Forelimb muscle (tissue), 1 donor: ENCODE measurements at places on chromosomes 1 and 21.

GRCh38 chr1:167409183-167409582, 109.1 kb downstream of the CD247 start:
- DNase-seq, result no peak

GRCh38 chr21:45280969-45281368, 6.7 kb downstream of the POFUT2 start:
- no peak for DNase-seq

DNA sequence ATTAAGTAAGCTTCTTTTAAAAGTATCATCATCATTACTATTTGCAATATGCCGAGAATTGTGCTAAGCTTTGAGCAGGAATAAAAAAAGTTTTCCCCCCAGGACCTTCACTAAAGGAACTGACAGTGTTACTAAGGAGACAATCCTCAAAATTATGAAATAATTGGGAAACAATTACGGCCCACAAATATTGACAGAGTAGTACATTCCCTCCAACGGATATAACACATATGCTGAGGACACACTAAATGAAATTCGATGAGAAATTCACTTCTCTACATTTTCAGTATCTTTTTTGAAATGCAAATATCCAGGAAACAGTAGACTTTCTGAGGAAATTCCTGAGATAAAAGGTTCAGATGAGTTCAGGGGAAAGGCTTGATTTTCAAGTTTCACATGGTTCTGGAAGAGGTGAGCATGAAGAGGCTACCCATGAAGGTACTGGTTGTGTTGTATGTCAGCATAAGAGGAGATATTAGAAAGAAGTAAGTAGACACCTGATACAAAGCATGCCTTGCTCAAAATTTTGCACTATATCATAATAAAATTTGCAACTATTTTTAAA, 171.2 kb upstream of the NR5A2 start:
- DNase-seq, result no peak

DNA sequence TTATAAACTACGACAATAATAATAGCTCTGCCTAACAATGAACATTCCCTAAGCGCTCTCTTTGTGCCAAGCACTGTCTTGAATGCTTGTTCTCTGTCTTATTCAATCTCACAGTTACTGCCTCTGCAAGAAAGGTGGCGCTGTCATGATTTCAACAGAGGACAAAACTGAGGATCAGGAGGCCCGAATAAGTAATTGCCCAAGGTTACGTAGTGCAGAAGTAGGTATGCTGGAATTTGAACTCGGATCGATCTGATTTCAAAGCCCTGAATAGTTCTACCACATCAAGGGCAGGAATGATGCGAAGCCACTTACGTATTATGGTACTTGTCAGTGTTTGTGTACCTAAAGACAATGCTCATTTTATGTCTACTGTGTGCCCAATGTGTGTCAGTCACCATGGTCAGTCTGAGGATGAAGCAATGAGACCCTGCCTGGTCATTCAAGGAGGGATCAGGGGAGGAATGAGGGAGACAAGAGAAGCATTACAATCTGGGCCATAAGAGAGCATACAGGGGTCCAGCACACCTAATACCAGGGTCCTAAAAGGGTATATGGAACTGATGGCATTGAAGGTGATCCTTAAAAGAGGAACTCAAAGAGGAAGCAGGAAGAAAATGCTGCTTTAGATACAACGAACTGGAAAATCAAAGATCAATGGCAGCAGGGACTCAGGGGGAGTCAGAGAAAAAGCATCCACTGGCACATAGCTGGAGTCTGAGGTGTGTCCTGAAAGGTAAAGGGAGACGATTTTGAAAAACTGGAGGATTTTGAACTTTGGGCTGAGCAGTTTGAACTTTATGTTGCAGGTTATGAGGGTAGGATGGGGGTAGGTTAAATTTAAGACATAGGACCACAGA, 389.2 kb downstream of the PLPP3 start:
- no peak for DNase-seq

- no peak for DNase-seq
Observed at GRCh38 chr1:236990052-236990445, 14.2 kb downstream of the MT1HL1 start.

DNA sequence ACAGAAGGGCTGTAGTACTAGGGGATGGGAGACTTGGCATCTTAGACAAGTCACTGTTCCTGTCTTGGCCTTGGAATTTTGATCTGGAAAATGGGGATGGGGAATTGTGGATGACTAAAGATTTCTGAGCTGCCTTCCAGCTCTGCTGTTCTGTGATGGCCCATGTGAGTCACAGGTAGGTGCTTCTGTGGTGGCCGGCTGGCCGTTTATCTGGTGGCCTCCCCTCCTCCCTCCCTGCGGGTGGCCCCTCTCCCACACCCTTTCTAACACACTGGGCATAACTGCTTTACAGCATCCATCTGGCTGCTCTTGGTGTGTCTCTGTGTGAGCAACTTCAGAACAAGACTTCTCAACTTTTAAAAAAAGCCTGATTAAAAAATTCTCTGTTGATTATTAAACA, 35.9 kb downstream of the KCNA2 start:
- DNase-seq, result no peak

DNA sequence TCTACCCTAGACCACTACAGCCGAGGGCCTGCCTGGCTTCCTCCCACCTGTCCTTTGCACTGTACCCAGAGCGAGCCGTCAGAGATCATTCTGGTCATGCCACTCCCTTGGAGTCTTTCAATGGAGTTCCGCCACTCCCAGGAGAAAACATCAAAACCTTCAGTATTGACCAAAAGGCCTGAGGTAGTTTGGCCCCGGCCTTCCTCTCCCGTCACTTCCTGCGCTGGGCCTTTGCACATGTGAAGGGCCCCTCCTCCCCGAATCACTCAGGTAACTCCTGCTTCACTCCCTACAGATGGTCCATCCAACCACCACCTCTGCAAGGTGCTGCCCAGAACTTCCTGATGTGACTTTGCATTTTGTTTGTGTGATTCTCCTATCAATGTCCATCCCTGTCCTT, 26.6 kb downstream of the UBE2G2 start:
- no peak for DNase-seq

DNA sequence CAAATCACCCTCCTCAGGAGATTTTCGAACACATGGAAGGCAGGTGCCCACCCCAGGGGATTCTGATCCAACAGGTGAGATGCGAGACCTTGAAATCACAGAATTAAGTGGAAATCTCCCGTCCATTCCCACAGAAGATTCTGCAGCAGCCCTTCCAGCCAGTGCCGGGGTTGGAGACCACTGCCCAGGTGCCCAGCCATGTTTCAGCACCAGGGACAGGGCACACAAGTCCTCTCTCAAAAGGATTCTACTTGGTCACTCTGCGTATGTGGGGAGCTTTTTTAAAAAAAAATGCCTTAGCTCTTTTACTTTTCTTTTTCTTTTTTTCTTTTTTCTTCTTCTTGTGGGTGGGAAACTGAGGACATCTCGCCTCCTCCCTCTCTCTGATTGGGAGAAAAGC, 80.7 kb downstream of the VWA5B1 start:
- DNase-seq, result no peak

DNA sequence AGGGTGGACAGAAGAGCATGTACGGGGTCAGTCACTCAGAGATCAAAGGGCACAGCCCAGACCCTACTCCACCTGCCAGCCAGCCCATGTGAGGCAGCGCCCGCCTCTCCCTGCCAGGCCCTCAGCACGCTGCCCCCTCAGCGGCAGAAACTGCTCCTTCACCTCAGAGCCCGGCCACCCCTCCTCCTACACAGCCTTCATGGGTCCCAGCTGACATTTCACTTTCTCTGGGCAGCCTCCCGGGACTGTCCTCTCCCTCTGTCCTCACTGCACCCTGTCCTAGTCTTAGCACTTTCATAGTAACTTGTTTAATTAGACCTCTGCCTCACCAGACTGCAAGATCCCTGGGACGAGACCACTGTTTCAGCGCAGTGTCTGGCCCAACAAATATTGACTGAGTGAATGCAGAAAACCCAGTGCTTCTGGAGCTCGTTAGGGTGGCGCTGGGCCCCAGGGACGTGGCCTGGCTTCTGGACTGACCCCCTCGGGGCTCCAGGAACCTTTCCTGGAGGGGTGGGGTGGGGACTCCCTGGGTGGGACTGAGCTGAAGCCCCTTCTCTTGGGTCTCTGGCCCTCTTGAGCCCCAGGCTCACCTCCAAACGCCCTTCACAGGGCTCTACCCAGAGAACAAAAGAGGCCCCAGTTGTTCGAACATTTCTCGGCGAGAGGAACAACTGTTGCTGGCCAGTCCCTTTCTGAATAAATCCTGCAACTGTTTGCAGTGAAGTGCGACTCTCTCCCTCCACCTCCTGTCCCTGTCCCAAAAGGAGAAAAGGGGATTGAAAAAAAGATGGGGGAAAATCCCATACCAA, 114.9 kb downstream of the CASZ1 start:
- DNase-seq, result no peak

DNA sequence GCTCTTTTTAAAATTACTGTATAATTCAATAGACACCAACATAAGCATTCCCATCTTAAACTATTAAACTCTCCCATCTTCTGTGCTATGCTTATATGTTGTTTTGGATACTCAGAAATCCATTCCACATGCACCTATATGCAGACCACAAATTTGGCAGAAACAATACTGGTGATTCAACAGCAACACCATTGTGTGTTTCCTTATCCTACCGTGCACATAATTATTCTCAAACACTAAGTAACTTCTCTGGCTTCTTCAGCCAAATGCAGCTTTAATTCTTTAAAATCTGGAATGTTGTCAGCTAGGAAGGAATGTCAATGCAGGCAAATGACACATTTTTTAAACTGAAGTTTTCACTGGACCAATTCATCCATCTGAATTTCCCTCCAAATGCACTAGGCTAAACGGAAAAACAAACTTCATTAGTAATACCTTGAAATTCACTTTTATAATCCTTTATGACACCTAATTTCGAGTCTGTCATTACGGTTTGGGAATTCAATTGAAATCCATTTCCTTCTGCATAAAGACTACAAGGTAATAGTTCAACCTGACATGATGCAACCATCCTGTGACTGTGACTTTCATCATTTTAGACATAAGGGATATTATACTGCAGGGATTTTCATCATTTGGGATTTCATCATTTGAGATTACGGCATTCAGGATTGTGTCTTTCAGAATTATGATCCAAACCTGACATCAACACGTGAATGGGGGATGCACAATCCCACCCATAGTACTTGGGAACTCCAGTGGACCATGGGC, 308.5 kb downstream of the LTN1 start:
- no peak for DNase-seq

GRCh38 chr1:60762911-60763310, 319.4 kb upstream of the NFIA start:
- no peak for DNase-seq

DNA sequence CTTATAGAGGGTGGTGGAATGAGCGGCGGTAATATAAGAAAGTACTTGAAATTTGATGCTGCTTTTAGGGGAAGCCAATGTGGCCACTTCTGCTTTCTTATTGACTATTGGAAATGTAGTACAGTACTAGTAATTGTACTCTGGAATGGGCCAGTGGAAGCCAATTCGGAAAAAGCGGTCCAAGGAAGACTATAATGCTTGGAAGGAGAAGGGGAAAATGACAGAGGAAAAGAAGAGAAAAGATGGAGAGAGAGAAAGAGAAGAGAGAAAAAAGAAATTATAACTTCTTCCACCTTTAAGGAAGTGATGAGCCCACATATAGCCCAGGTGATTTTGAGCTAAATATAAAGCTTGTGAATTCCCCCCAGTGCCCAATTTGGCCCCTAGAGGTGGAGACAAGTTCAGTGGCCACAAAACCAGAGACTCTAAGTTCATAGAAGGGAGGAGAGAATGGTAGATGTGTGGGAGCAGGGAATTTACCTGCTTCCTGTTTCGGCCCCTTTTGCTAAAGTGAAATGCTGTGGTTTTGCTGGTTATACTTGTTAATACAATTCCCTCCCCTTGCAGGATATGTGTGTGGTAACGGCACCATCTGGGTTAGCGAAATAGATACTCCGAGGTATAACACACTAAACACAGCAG, 35.7 kb upstream of the DUSP10 start:
- DNase-seq, result no peak

DNA sequence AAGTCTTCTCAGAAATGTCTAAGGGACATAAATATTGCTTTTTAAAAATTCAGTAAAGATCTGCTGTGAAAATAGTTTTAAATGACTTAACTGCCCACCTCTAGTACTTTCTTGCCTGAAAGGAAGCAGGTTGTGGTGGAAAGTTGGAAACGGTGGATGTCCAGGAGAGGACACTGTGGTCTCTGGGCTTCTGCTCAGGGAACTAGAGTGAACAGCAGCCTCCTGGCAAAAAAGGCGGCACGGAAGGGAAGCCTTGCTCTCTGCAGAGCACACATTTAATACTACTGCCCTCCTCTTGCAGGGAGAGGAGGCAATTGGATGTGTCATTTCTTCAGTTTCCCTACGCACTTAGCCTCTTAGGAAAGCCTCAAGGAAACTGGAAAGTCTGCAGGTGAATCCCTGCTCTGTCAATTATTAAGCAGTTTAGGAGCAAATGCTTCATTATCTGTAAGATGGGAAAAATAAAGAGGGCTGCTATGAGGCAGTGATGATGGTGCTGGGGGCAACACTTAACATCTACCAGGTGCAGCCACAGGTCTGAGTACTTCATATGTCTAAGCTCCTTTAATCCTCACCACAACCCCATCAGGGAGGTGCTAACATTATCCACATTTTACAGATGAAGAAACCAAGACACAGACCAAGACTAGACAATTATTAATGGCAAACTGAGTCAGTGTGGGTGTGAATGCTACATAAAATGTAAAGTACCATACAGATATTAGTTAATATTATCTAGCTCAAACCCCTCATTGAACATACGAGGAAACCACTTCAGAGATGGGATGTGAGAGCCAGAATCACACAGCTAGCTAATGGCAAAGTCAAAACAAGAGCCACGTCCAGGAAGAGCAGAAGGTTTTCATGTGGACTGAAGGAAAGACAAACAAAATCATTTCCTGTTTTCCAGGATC, 108.9 kb upstream of the ADAR start:
- DNase-seq, result no peak

- no peak for DNase-seq
Observed at GRCh38 chr21:39180429-39181019, 2.7 kb downstream of the PSMG1 start.

DNA sequence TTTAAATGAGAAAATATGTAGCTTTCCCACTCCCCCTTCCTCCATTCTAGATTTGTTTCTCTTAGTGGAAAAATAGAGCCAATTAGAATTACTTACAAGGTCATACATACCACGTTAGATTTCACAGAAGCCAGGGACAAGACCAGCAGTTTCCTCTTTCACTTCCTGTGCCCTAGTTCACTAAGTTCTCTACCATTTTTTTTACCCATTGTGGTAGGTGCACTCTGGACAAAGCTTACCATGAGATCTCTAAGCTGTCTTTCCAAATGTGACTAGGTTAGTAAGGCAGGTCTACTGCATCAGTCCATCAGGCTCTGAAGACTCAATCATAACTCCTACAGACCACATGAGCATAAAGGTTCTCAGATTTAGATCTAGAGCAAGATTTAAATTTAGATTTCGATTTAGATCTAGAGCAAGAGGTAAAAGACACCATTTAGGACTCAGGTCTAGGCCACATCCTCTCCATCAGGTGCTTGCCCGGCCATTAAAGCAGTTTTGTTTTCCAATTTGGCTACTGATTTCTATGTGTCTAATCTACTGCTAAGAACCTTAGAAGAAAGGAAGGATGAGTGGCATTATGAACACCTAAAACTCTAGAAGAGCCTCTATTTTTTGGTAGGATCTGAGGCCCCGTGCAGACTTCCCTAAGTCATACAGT, 235.3 kb downstream of the FAF1 start:
- DNase-seq, result peak; percentile 4
